ENCODE measurements at places on chromosomes 16 and 17.

GRCh38 chr16:4038448-4038847 is 77.8 kb downstream of the ADCY9 start:
- no peak for DNase-seq

GRCh38 chr17:57086069-57086930 is 1.3 kb downstream of the AKAP1 start:
- DNase-seq: no peak

GRCh38 chr16:85898521-85899442 is at the start of gene IRF8:
IRF8 (plus strand) TSS chr16:85899162; CDS start chr16:85903016, 3,854 bp downstream.
- no peak for DNase-seq

DNA sequence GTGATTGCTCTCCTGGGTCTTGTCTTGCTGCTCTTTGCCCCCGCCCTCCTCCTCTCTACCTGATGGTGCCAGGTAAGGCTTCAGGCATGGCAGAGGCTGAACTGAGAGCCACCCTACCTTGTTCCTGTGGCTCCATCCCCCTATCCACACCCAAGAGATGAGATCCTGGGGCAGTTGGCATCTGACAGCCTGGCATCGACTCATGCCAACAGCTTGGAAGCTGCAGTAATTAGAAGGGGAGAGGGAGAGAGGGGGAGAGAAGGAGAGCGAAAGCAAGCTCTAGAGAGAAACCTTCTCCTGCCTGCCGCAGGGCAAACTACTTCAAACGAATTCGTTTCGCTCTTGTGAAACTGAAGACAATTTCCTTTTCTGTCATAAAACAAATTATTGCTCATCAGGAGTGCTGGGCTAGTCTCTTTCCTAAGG is 13.8 kb upstream of the SP6 start:
- DNase-seq: no peak

Data from BJ (cell line).